Aortic smooth muscle cell (primary cell): ENCODE measurements at places on chromosomes 5 and 9. TPM values are rescaled to one million over a fixed set of nuclear protein-coding genes. Genes with fewer than 3 reads are reported as not detected.

Gene SPARC
- 877 and 1,916 TPM in 2 replicates for total RNA-seq

Gene HCN1
- not detected in 2 replicates for total RNA-seq

Gene SEMA5A
- total RNA-seq: 23.9 and 47.5 TPM in 2 replicates

Gene PTPN3
- total RNA-seq: 6.8 and 12.7 TPM in 2 replicates

Gene ADCY2
- total RNA-seq: under 0.01 TPM in 2 replicates

Gene FOXD4L4
- under 0.01 and 0.26 TPM in 2 replicates for total RNA-seq

Gene SUSD3
- 0.26 TPM in 1 of 2 replicates, not detected in the other for total RNA-seq

Gene CDX1
- total RNA-seq: 0.12 and 0.13 TPM in 2 replicates

Gene KIF4B
- total RNA-seq: under 0.01 TPM in 1 of 2 replicates, not detected in the other

Gene HTR1A
- not detected in 2 replicates for total RNA-seq

Gene SPATA24
- total RNA-seq: 7.0 and 9.6 TPM in 2 replicates

Gene HEMGN
- not detected in 2 replicates for total RNA-seq

Gene ABITRAM
- 5.8 and 6.9 TPM in 2 replicates for total RNA-seq

Gene PRRX2
- 29.0 and 32.8 TPM in 2 replicates for total RNA-seq

Gene GABRP
- total RNA-seq: not detected in 2 replicates

Gene IL4
- total RNA-seq: not detected in 2 replicates

Gene GALNT12
- 9.6 and 12.9 TPM in 2 replicates for total RNA-seq

Gene CYSRT1
- 0.87 and 1.2 TPM in 2 replicates for total RNA-seq

Gene DBH
- not detected in 2 replicates for total RNA-seq

Gene SPATA9
- total RNA-seq: 0.13 TPM in 1 of 2 replicates, not detected in the other

Gene NTRK2
- total RNA-seq: 0.26 and 0.62 TPM in 2 replicates

Gene GHR
- 3.4 and 3.6 TPM in 2 replicates for total RNA-seq

Gene PLPP7
- 15.0 and 16.9 TPM in 2 replicates for total RNA-seq

Gene FBN2
- total RNA-seq: 4.4 and 18.4 TPM in 2 replicates

Gene SHOC1
- total RNA-seq: not detected in 2 replicates
